ENCODE measurements at places on chromosomes 16 and 17.

- H3K27me3 ChIP-seq = no peaks in the 10 kb centered on the region
- DNase-seq = no peak
- H3K4me1 ChIP-seq = no peaks in the 10 kb centered on the region
These were observed 5.2 kb downstream of the GPR179 start for GRCh38 chr17:38338535-38338934.

DNA sequence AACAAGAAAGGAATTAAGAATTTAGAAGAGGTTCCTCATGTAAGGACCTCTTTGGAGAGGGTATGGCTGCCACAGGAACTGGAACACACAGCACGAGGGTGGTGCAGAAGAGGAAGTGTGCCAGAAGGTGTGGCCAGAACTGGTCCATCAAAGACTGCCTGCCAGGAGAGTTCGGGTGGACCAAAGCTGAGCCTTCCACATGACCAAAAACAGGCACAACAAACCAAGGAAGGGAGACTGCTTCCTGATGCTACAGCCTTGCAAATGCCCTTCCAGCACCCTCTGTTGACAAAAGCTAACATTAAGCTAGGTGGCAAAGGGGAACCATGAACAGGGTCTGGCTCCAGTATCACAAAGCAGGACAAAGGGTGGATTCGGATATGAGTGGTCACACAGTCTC, 125.8 kb upstream of the TMEM97 start:
- DNase-seq = no peak
- no peak overlapping the region for H3K4me3 ChIP-seq
- H3K27ac ChIP-seq = no peak overlapping the region
- H3K27me3 ChIP-seq = no peaks in the 10 kb centered on the region
- peaks cover 3% of the 10 kb centered on the region for H3K36me3 ChIP-seq

DNA sequence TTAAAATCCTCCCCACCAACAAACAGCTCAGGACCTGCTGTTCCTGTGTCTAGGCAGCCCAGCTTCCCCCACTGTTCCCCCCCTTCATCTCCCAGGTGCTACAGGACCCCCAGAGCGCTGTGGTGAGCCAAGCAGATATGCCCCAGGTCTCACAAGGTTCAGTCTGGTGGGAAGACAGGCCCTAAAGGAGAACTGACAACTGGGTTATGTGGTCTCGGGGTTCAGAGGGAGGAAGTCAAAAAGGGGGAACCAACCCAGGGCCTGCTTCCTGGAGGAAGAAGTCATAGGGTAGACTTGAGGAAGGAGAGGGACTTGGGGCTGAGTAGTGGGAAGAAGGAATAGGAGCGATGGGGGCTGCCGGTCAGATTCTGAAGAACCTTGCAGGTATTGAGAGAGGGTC, 2.6 kb downstream of the RIPOR1 start:
- H3K27ac ChIP-seq = peak overlapping the region; percentile 98
- DNase-seq = no peak
- H3K4me3 ChIP-seq = peak overlapping the region; percentile 99
- peaks cover 31% of the 10 kb centered on the region for H3K4me1 ChIP-seq

DNA sequence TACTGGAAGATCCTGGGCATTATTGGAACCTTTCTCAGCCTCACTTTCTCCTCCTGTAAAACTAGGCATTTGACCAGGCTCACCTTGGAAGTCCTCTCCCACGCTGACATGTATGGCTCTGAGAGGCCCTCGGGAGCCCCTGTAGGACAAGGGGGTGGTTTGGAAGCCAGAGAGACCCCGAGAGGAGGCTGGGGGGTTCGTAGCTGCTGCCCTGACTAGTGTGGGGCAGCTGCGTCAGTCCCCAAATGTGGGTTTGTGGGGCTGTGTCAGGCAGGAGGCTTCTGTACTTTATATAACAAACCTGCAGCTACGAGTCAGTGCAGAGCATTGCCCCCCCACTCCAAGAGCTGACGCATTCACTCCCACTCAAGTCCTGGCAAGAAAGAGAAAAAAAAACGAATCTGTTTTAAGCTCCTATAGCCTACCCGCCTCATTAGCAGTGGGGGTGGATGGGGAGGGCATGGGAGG, 1.8 kb downstream of the CX3CL1 start:
- H3K27me3 ChIP-seq = no peaks in the 10 kb centered on the region
- peaks cover 62% of the 10 kb centered on the region for H3K4me1 ChIP-seq
- peak overlapping the region; percentile 98 for H3K27ac ChIP-seq
- H3K36me3 ChIP-seq = no peaks in the 10 kb centered on the region

DNA sequence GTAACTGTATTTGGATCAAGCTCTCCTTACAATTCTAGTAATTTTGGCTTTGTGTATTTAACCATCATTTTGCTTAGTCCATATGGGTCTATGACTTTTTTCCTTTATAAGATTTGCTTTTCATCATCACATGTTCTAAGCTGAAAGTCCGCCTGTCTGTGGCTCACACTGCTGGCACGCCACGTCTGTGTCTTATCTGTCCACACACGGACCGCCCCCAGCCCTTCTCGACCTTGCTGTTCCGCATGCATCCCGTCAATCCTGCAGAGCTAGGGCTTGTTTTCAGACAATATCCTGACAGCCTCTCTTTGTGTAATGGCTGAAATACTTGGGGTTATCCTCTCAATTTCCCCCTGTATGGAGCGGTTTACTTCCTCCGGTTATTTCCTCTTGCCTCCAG, 8.4 kb upstream of the ALDH3A1 start:
- peaks cover 29% of the 10 kb centered on the region for H3K4me1 ChIP-seq
- H3K36me3 ChIP-seq = no peaks in the 10 kb centered on the region
- no peak overlapping the region for H3K27ac ChIP-seq
- no peak overlapping the region for H3K4me3 ChIP-seq
- no peak for DNase-seq
- no peaks in the 10 kb centered on the region for H3K27me3 ChIP-seq

GRCh38 chr16:59249011-59249410, 514.9 kb upstream of the GOT2 start:
- no peak overlapping the region for H3K4me3 ChIP-seq
- no peaks in the 10 kb centered on the region for H3K36me3 ChIP-seq
- DNase-seq = no peak
- no peaks in the 10 kb centered on the region for H3K27me3 ChIP-seq
- no peaks in the 10 kb centered on the region for H3K4me1 ChIP-seq
- no peak overlapping the region for H3K27ac ChIP-seq

DNA sequence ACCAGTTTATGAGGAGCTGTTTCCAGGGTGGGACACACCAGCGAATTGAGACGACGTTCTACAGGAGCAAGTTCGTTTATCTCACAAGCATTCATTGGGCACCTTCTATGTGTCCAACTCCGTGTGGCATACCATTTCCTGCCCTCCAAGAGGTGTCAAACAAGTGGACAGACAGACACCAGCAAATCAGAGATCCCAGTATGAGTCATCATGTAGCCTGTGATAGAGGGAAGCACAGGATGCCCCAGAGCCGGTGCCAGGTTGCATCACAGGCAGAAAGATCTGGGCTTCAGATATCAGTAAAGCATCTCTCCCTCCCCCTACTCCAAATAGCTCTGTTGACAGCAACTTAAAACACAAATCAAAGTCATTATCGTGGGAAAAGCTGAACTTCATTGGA, 31.8 kb upstream of the MAF start:
- no peak overlapping the region for H3K4me3 ChIP-seq
- no peaks in the 10 kb centered on the region for H3K4me1 ChIP-seq
- DNase-seq = no peak
- H3K27ac ChIP-seq = no peak overlapping the region

DNA sequence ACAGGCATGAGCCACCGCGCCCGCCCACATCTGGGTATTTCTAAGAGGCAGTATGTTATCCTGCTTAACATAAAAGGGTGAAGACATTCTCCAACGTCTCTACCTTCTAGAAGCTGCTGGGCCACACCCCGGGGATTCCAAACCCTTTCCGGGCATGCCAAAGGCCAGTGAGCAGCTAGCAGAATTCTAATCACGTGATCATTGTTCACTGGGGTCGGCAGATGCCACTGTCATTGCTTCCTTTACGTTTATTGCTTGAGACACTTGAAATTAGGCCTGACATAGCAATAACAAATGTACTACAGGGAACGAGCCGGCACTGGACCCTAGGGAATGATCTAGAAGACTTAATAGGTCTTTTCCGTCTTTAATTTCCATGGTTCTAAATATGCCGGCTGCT, 141.2 kb upstream of the ZFHX3 start:
- no peak overlapping the region for H3K27ac ChIP-seq
- no peaks in the 10 kb centered on the region for H3K27me3 ChIP-seq
- H3K4me3 ChIP-seq = no peak overlapping the region
- DNase-seq = no peak
- H3K4me1 ChIP-seq = peaks cover 7% of the 10 kb centered on the region

- H3K27ac ChIP-seq = no peak overlapping the region
- H3K4me3 ChIP-seq = no peak overlapping the region
- DNase-seq = no peak
- no peaks in the 10 kb centered on the region for H3K36me3 ChIP-seq
- no peaks in the 10 kb centered on the region for H3K4me1 ChIP-seq
- no peaks in the 10 kb centered on the region for H3K27me3 ChIP-seq
These were observed 225.3 kb downstream of the WWOX start for GRCh38 chr16:78324649-78325285.

DNA sequence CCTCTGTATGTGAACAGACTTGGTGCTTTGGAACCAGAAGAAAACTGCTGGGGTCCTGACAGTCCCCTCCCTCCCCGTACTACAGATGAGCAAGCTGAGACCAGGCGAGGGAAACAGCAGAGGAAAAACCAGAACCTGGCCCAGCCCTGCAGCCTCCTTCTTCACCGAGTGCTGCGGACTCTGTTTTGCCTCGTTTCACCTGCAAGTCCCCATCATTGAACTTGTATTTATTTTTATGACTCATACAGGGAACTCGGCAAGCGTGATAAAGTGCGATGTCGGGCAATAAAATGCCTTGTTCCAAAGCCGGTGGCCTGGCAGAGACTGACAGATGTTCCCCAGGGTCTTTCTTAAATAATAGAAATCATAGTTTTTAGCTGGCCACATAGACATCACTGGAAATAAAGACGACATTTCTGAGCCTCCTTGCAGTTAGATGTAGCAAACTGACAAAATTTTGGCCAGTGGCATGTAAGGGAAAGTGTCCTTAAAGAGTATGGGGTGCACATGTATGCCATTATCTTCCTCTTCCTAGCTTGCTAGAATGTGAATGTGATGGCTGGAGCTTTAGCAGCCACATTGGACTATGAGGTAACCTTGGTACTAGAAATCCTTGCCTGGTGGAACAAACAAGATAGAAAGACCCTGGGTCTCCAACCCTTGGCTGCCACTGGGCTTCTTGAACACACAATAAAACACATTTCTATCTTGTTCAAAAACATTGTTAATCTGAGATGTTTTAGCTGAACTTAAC, 128.6 kb downstream of the IRF8 start:
- no peak overlapping the region for H3K4me3 ChIP-seq
- no peaks in the 10 kb centered on the region for H3K4me1 ChIP-seq
- no peaks in the 10 kb centered on the region for H3K36me3 ChIP-seq
- H3K27ac ChIP-seq = no peak overlapping the region
- DNase-seq = no peak

DNA sequence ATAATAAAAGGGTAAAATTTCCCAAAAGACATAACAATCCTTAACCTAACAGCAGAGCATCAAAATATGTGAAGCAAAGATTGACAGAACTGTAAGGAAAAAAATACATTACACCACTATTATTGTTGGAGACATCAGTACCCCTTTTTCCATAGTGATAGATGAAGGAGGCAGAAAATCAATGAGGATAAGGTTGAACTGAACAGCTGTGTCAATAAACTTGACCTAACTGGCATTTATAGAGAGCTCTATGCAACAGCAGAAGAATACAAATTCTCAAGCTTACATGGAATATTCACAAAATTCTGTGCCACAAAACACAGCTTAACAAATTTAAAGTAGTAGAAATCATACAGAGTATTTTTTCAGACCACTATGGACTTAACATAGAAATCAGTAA, 195.0 kb upstream of the ELAC2 start:
- H3K36me3 ChIP-seq = no peaks in the 10 kb centered on the region
- H3K27ac ChIP-seq = no peak overlapping the region
- H3K27me3 ChIP-seq = no peaks in the 10 kb centered on the region
- no peak overlapping the region for H3K4me3 ChIP-seq
- DNase-seq = no peak

- no peaks in the 10 kb centered on the region for H3K36me3 ChIP-seq
- H3K27me3 ChIP-seq = no peaks in the 10 kb centered on the region
- H3K4me3 ChIP-seq = no peak overlapping the region
- H3K4me1 ChIP-seq = peaks cover 33% of the 10 kb centered on the region
- DNase-seq = no peak
These were observed 114.0 kb downstream of the FTO start for GRCh38 chr16:53817812-53818550.

- H3K36me3 ChIP-seq = no peaks in the 10 kb centered on the region
- no peaks in the 10 kb centered on the region for H3K27me3 ChIP-seq
- no peak overlapping the region for H3K27ac ChIP-seq
- H3K4me1 ChIP-seq = peaks cover 73% of the 10 kb centered on the region
- no peak overlapping the region for H3K4me3 ChIP-seq
- no peak for DNase-seq
These were observed 106.8 kb downstream of the ZNF778 start for GRCh38 chr16:89324056-89325010.

DNA sequence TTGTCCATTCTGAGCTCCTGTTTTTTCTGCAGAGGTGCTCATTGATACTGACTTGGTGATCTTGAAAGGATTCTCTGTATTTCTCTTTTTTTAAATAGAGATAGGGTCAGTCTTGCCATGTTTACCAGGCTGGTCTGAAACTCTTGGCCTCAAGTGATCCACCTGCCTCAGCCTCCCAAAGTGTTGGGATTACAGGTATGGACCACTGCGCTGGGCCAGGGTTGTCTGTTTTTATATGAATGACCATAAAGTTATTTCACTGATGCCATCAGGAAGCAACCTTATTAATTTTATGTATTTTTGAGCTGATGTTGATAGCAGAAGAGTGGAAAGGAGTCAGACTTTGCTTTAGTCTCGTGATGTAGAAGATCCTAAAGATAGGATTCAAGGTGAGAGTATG, 35.7 kb upstream of the METTL9 start:
- no peaks in the 10 kb centered on the region for H3K27me3 ChIP-seq
- no peaks in the 10 kb centered on the region for H3K4me1 ChIP-seq
- H3K27ac ChIP-seq = no peak overlapping the region
- no peak for DNase-seq

DNA sequence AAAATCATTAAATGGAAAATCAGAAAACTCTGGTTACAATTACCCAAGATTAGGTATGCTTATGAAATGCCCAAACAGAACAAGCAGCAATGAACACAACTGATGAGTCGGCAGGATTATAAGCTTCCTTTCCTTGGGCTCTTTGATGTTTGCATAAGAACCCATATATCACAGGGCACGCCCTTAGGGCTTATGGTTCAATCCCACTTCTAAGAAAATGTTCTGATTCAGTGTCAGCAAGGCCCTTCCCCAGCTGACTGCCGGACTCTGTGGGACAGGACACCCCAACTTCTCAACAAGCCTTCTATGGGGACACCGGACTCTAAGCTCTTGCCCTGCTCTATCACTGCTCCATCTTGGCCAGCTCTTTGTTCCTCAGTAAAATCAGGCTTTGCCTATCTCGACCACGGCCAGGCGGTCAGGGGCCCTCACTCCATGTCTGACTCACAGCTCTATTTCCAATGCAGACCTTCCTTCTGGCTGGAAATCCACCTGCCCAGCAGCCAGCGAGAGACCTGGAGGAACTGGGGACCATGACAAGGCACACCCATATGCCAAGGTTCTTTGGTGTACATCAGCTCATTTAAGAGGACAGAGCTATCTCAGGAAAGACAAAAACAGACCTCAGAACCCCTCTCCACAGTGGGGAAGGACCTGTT, 26.8 kb downstream of the LITAFD start:
- peaks cover 14% of the 10 kb centered on the region for H3K4me1 ChIP-seq
- no peak overlapping the region for H3K4me3 ChIP-seq
- no peaks in the 10 kb centered on the region for H3K27me3 ChIP-seq
- no peak for DNase-seq
- H3K27ac ChIP-seq = no peak overlapping the region

- H3K27ac ChIP-seq = no peak overlapping the region
- DNase-seq = no peak
- H3K36me3 ChIP-seq = no peaks in the 10 kb centered on the region
These were observed 13.3 kb upstream of the RPL38 start for GRCh38 chr17:74190154-74190553.

All from thoracic aorta (tissue), 2 donors.